Glutamatergic neuron (in vitro differentiated cells): ENCODE measurements at places on chromosomes 16 and 17. TPM values are rescaled to one million over a fixed set of nuclear protein-coding genes. Genes with fewer than 3 reads are reported as not detected.

- peaks cover 2% of the 10 kb centered on the region for H3K27me3 ChIP-seq
- H3K4me3 ChIP-seq = no peak overlapping the region
- peaks cover 7% of the 10 kb centered on the region for H3K4me1 ChIP-seq
- no peak overlapping the region for H3K27ac ChIP-seq
Measured at GRCh38 chr16:82134846-82135245, 35.2 kb downstream of the MPHOSPH6 start.

- H3K27me3 ChIP-seq = peaks cover 1% of the 10 kb centered on the region
- DNase-seq = no peak
- H3K36me3 ChIP-seq = no peaks in the 10 kb centered on the region
Measured at GRCh38 chr17:6753006-6753445, 2.8 kb upstream of the XAF1 start.

GRCh38 chr17:76384987-76385891, 830 bp downstream of the SPHK1 start:
- H3K27me3 ChIP-seq = peaks cover 18% of the 10 kb centered on the region
- H3K36me3 ChIP-seq = no peaks in the 10 kb centered on the region
- peak; percentile 38 for DNase-seq
- no peak overlapping the region for H3K27ac ChIP-seq
- H3K4me3 ChIP-seq = no peak overlapping the region
- H3K4me1 ChIP-seq = peaks cover 11% of the 10 kb centered on the region

- no peak for DNase-seq
- H3K27ac ChIP-seq = peak overlapping the region; percentile 90
- H3K4me3 ChIP-seq = peak overlapping the region; percentile 79
Measured at GRCh38 chr16:2518823-2519710, 1.1 kb upstream of the AMDHD2 start.

- H3K4me3 ChIP-seq = no peak overlapping the region
- H3K36me3 ChIP-seq = no peaks in the 10 kb centered on the region
- no peak for DNase-seq
- no peaks in the 10 kb centered on the region for H3K27me3 ChIP-seq
- H3K4me1 ChIP-seq = no peaks in the 10 kb centered on the region
- no peak overlapping the region for H3K27ac ChIP-seq
Measured at GRCh38 chr17:27997522-27997921, 45.0 kb upstream of the NLK start.

Gene KRT14
- total RNA-seq = not detected

Gene PITPNM3
- 1.4 TPM for total RNA-seq
